NCI-H510A (cell line): ENCODE measurements at places on chromosomes 13 and 19.

DNA sequence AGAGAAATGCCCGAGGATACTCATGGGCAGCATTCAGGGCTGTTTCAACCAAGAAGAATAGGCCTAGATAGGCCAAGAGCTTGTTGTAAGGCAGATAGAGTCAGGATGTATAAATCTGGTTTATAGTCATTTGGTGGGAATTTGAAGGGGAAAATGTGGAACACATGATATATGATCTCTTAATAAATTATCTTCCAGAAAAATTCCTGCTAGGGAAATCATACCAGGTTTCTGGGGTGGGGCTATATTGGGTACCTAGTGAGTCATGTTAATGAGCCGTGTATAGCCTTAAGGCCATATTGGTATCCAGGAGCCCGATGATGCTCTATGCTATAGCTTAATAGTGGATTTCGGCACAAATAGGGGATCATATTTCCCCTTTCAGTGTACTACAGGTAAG lies 51.5 kb upstream of the HTR2A start:
- DNase-seq: no peak

DNA sequence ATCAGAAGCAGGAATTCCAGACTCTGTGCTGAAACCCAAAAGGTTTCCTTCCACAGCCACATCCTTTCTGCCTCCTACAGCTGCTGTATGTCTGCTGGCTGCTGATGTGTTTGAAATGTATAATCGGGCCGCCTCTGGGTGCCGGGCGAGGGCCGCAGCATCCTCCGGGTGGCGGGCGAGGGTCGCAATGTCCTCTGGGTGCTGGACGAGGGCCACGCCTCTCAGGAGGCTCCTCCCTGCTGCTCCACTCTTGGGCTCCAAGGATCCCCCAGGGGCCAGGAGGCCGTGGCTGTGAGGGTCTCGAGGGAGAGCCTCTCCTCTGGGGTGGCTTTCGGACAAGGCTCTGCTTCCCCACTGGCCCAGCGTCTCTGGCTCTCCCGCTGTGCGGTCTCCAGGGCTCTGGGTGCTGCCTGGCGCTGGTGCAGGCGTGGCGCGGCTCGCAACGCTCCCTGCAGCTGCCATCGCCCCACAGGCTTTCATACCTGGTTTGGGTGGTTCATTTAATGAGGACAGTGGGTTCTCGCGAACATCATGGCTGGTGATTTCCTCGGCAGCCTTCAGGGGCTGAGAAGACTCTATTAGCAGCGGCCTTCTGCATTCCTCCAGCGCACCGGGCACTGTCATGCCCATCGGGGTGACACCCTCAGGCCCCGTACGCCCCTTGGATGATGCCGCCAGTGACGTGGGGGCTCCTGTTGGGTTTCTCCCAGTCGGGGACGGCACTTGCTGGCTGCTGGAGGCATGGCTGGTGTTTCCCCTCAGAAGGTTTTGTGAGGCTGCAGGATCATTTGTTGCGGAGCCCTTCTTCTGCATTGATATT lies 41.8 kb upstream of the GRTP1 start:
- no peak for DNase-seq

GRCh38 chr13:104256701-104257100 lies 1190.5 kb upstream of the SLC10A2 start:
- no peak for DNase-seq

DNA sequence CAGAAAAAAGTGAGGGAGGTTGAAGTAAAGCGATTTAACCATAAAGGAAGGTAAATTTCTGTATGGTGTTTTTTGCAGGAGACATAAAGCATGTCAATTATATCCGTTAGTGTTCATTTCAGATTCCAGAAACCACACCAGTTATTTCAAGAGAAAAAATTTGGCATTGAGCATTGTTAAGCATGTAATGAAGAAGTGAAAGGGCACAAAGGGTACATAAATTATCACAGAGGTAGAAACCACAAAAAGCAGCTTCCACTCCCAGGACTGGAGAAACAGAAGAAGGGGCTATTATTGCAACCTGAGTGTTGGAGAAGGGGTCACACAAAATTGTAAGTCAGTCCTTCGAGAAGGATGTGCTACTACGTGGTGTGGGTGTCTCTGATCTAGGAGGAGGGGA lies 72.2 kb upstream of the DACH1 start:
- no peak for DNase-seq

DNA sequence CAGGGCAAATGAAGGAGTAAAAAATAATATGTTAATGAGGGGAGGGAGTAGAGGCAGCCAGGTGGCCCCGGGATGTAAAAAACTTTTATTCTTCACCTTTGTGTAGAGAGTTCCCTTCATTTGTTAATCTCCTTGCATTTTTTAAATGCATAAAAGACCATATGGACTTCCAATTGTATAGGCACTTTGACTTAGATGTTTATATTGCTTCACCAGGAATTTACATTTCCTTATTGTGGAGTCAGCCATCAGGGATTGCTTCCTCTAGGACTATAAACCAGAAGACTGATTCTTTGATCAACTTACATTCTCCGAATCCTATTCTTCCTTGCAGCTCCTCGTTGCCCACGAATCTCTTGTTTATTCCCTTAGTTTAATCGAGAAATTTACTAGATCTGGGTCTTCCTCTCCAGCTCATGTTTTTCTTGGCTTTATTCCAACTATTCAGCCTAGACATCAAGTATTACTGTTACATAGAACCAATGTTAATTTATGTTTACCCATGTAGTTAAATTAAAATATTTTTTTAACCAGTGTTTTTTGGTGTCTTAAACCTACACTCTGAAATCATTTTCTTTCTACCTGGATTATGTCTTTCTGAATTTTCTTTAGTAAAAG lies 1187.0 kb upstream of the SLC10A2 start:
- no peak for DNase-seq

DNA sequence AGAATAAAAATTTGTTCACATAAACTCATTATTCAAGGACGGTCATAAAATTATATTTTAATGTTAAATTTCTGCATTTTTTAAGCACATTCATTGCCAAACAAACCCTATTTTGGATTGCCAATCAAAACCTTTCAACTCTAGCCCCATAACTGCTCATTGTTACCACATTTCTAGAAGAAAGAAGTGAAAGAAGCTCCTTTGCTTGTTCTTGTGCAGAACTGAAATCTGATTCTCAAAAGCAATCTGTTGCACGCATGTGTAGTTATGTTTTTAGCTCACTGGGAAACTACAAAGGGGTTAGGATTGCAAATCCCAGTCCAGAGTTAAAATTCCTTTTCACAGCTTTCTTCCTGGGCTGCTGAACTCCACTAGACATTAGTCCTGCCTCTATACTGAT lies 109.5 kb upstream of the MIR17HG start:
- no peak for DNase-seq

DNA sequence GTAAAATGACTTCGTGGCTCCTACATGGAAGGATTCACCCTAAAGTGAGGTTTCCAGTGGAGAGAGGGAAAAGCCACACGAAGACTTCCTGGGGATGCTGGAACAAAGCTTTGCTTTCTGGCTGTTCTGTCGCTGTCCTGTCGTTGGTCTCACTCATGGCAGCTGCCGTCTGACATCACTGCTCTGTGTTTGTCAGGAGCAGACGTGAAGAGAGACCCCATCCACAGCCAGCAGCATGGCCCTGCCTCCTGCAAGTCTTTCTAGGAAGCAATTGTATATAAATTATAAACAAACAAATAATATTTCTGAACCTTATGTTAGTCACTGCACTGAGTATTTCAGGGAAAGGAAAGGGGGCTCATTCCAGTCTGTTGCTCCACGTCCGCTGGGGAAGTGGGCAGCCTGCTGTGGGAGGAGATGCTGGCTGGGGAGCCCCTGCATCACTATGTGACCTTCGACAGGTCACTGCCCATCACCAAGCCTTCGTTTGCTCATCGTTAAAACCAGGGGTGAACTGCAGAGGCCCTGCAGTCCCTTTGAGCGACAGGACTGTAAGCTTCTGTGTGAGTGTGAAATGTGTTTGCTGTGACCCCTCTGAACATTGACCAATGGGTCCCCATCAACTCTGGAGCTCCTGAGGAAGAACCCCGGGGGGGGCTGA lies 151.0 kb downstream of the DCT start:
- DNase-seq: no peak

- DNase-seq: no peak
Measured at GRCh38 chr19:49682274-49682673, 5.2 kb downstream of the PRMT1 start.

GRCh38 chr13:70960841-70961443 lies 852.7 kb upstream of the KLHL1 start:
- no peak for DNase-seq
